ENCODE measurements at places on chromosomes 12 and 14.

GRCh38 chr12:24561882-24562770 is 386.8 kb downstream of the BCAT1 start:
- no peak for DNase-seq

DNA sequence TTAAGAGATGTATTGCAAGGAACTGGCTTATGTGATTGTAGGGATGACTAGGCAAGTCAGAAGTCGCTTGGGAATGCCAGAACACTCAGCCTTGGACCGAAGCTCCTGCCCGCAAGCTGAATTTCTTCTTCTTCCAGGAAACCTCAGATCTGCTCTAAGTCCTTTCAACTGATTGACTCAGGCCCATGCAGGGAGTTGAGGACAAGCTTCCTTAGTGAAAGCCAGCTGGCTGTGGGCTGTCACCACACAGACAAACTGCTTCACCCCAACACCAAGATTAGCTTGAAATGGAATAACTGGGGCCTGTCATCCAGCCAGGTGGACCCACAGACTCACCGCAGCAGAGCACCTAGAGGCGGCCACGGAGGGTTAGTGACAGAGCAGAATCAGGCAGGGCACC is 24.7 kb downstream of the BDKRB2 start:
- DNase-seq, result no peak

DNA sequence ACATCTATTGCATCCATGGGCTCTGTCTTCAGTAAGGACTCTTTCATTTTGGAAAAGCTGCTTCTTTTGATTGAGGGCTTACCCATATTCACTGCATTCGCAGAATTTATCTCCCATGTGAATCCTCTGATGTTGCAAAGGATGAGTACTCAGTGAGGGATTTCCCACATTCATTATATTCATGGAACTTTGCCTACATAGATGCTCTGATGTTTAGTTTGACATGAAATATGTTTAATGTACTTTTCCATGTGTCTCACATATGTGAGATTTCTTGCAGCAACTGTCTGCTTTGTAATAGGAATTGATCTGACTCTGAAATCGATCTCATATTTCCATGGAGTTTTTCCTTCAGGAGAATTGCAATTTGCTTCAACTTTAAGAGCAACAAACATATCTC is 1699.6 kb upstream of the FLRT2 start:
- no peak for DNase-seq

DNA sequence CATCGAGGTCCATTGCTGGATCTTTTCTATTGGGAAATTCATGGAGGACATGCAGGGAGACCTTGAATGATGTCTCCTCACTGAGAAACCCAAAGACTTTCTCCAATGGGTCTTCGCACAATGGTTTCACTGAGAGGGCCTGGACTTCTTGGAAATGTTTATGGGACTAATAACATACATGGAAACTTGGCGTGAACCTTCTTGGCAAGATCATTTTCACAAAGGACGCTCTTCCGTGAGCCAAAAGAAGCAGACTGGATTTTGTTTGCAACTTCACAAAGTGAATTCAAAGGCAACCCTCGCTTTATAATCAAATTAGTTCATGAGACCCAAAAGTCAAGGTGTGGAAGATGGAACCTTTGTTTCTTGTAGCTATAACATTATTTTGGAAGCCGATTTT is 154.4 kb downstream of the TMEM132C start:
- no peak for DNase-seq

- DNase-seq, result no peak
Observed at GRCh38 chr14:64598404-64598803, 48.6 kb downstream of the PPP1R36 start.

GRCh38 chr14:102445066-102445465 is 64.5 kb downstream of the ANKRD9 start:
- no peak for DNase-seq

DNA sequence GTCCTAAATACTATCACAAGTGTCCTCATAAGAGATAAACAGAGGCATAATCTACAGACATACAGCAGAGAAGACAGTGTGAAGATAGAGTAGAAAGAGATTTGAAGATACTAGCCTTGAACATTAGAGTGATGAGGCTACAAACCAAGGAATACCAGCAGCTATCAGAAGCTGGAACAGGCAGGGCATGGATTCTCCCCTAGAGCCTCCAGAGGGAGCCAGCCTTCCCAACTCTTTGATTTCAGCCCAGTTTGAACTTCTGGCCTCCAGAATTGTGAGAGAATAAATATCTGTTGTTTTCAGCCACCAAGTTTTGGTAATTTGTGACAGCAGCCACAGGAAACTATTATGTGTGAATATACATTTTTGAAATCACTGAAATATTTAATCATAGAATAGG is 47.2 kb downstream of the CCDC91 start:
- DNase-seq, result no peak

GRCh38 chr12:121798787-121799155 is 5.0 kb upstream of the SETD1B start:
- DNase-seq, result no peak

- no peak for DNase-seq
Observed at GRCh38 chr14:61064210-61064609, 83.2 kb downstream of the SLC38A6 start.

GRCh38 chr12:85784096-85784720 is 52.0 kb downstream of the RASSF9 start:
- DNase-seq, result peak; percentile 10

- DNase-seq, result no peak
Observed at GRCh38 chr12:118625050-118625675, 248.8 kb downstream of the SUDS3 start.

GRCh38 chr14:52067873-52068614 is 815 bp downstream of the NID2 start:
- DNase-seq, result no peak

- DNase-seq, result no peak
Observed at GRCh38 chr14:60656686-60657455, 7.6 kb upstream of the SIX1 start.

DNA sequence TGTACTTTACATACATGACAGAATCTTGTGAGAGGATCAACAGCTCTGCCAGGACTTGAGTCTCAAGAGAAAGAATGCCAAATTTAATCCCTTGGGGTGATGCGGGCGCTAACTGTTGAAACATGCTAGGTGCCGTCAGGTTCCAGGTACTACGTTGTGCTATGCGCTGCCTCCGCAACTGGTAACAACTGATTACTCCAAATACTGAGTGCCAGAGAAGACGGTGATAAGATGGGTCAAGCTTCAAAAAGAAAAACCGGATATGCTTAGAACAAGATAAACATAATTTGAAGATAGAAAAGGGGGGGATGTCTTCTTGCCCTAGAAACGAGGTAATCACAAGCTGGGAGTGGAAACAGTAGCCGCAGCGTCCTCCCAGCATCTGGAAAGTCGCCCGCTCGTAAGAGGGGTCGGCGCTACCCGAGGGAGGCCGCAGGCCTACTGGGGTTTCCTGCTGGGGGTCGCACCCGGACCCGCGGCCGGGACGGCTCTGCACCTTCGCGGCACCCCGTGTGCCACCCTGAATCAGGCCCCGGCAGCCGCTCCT is 678 bp downstream of the ZBTB25 start:
- no peak for DNase-seq

DNA sequence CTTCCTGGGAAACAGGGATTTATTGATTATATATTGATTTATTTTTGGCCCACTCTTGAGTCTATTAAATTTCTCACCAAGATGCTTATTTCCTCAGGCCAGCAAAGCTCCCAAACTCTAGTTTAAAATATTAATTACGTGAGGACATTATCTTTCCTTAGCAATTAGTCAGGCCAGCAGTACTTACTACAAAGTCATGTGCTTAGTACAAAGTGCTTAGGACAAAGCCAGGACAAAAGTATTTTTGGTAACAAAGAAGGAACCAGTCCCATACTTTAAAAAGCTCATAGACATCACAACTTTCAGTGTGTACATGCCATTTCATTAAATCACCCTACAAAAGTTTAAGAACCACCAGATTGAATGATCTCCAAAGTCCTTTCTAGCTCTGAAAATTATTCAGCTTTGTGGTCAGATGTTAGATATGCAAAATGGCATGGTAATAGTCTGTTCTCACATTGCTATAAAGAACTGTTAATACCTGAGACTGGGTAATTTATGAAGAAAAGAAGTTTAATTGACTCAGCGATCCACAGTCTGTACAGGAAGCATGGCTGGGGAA is 94.7 kb upstream of the PWP1 start:
- no peak for DNase-seq

DNA sequence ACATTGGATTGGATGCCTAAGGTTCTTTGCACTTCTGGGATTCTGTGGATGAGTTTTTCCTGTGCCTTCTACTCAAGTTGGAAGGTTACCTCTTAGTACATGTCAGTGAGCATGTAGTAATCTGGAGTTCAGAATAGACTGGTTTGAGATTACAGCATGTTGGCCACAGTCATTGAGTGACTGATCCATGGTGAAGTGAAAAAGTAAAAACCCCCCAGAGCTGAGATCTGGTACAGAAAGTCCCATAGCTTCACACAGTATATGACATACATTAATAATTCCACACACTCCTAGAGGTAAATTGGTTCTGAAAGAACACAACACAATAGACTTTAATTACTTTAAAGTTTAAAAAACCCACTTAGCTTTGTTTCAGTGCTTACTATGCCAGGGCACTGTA is 11.9 kb upstream of the CCND2 start:
- DNase-seq, result no peak

DNA sequence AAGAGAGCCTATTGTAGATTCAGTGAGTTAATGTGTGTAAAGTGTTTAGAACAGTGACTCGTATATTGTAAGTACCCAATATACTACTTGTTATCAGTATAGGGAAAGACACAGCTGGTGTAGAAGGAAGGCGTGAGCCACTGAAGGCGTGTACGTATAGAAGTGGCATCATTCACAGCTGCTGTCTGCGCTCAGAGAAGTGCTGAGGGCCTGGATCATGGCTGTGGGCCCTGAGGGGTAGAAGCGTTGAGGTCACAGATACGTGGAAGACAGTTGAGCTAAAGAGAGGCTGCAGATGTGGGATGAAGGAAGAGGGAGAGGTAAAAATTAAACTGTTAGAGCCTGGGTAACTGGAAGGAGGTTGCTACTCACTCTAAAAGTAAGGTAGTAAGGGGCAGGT is 5.9 kb downstream of the C12orf75 start:
- DNase-seq, result no peak

DNA sequence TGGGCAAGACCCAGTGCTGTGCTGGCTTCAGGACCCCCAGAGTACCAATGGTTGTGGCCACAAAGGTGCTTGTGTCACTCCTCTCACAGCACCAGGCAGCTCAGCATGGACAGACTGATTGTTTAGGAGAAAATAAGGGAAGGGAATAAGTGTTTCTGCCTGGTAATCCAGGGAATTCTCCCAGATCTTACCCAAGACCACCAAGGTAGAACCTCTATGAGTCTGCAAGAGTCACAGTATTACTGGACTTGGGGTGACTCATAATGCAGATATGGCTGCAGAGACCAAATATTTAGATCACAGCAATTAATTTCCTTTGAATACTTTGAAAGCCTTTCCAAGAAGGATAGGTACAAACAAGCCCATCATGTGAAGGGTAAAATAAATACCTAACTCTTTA is 1178.3 kb upstream of the FLRT2 start:
- no peak for DNase-seq

DNA sequence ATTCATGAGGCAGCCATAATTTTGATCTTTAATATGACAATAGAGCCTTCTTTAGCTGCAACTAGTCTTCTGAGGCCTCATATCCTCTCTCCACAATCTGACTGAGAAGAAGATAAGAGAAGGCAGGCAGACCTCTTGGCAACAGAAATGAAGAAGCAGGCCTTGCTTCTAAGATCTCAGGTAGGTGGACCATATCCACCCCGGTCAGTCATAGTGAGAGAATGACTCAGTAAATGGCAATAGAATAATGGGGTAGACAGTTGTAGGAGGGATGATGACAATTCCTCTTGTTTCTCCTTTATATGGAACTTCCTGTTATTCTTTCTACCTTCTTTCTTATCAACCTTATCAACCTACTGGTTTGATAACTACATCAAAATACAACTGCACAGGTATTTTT is 246.7 kb upstream of the G2E3 start:
- no peak for DNase-seq

GRCh38 chr12:23399402-23399933 is 550.0 kb downstream of the SOX5 start:
- no peak for DNase-seq

- DNase-seq, result no peak
Observed at GRCh38 chr14:65032319-65032718, 45.6 kb downstream of the FNTB start.

- no peak for DNase-seq
Observed at GRCh38 chr12:89448526-89448925, 76.1 kb downstream of the GALNT4 start.

GRCh38 chr14:80055226-80055625 is 156.1 kb downstream of the DIO2 start:
- no peak for DNase-seq

GRCh38 chr12:131177599-131177998 is 223.9 kb downstream of the ADGRD1 start:
- no peak for DNase-seq

DNA sequence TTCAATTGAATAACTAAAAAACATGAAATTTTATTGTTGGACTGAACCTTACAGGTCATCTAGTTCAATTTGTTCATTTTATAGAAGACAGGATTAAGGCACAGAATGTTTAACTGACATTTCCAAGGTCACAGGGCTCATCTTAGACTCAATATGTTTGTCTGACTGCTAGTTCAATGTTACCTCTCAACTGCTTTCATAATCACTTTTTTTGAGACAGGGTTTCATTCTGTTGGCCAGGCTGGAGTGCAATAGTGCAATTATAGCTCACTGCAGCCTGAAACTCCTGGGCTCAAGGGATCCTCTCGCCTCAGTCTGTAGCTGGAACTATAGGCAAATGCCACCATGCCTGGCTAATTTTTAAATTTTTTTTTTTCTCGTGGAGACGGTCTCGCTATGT is 24.4 kb upstream of the ITGA5 start:
- DNase-seq, result no peak

GRCh38 chr14:69882915-69883314 is 3.7 kb downstream of the SMOC1 start:
- no peak for DNase-seq

GRCh38 chr12:84201976-84202375 is 710.6 kb downstream of the SLC6A15 start:
- DNase-seq, result no peak

- DNase-seq, result no peak
Observed at GRCh38 chr14:40656311-40656710, 950.4 kb upstream of the LRFN5 start.

GRCh38 chr14:70318635-70319013 is 40.9 kb downstream of the COX16 start:
- no peak for DNase-seq

DNA sequence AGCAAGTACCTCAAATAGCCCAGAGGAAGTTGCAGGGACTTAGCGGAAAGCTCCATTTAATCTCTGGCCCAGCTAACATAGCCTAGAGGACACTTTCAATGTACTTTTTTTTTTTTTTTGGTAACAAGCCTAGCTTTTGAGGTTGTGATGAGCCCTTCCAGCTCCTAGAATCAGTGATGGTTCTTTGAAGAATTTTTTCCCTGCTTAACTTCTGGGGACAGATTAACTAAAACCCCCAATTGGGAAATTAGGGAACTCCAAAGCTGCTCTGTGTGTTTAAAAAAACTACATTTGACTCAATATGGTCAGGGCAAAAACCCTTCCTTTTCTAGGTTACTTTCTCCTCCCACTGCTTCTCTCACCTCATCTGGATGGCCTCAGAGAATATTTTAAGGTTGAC is 23.9 kb upstream of the ITGA5 start:
- DNase-seq, result no peak
